ENCODE measurements at places on chromosomes 11 and 22. TPM values are rescaled to one million over a fixed set of nuclear protein-coding genes. Genes with fewer than 3 reads are reported as not detected.

Gene CHST1
- polyA plus RNA-seq: 0.14 TPM

Gene TNNT3
- 1.7 TPM for polyA plus RNA-seq

Gene HSPB2
- 2.0 TPM for polyA plus RNA-seq

Gene DEFB131B
- not detected for polyA plus RNA-seq

Gene MAP6
- polyA plus RNA-seq: 0.71 TPM

Gene MPZL2
- polyA plus RNA-seq: 150 TPM

Gene OR52A5
- polyA plus RNA-seq: not detected

Gene MRGPRX4
- polyA plus RNA-seq: not detected

Gene ELMOD1
- not detected for polyA plus RNA-seq

Gene LINC01488
- 0.02 TPM for polyA plus RNA-seq

Gene PRR5
- polyA plus RNA-seq: 13.0 TPM

Gene HEPN1
- not detected for polyA plus RNA-seq

Gene CCDC157
- polyA plus RNA-seq: 2.2 TPM

Gene OOSP4A
- polyA plus RNA-seq: not detected

Gene KCNJ1
- polyA plus RNA-seq: 0.10 TPM

Gene ATG13
- polyA plus RNA-seq: 26.5 TPM

Gene SERPING1
- 99.3 TPM for polyA plus RNA-seq

Gene MYBPC3
- polyA plus RNA-seq: 0.08 TPM

Gene MS4A1
- 1.5 TPM for polyA plus RNA-seq

Gene TP53I11
- polyA plus RNA-seq: 37.2 TPM

Gene FAM168A
- 4.0 TPM for polyA plus RNA-seq

Gene RAB3IL1
- 1.4 TPM for polyA plus RNA-seq

Gene CNGA4
- 0.06 TPM for polyA plus RNA-seq

Gene EXPH5
- polyA plus RNA-seq: 3.4 TPM

All from esophagus (tissue), 2 donors.